ENCODE measurements at places on chromosomes 1 and 21. TPM values are rescaled to one million over a fixed set of nuclear protein-coding genes. Genes with fewer than 3 reads are reported as not detected.

GRCh38 chr1:26824731-26825130, 1.8 kb upstream of the ZDHHC18 start:
- no peak for DNase-seq

DNA sequence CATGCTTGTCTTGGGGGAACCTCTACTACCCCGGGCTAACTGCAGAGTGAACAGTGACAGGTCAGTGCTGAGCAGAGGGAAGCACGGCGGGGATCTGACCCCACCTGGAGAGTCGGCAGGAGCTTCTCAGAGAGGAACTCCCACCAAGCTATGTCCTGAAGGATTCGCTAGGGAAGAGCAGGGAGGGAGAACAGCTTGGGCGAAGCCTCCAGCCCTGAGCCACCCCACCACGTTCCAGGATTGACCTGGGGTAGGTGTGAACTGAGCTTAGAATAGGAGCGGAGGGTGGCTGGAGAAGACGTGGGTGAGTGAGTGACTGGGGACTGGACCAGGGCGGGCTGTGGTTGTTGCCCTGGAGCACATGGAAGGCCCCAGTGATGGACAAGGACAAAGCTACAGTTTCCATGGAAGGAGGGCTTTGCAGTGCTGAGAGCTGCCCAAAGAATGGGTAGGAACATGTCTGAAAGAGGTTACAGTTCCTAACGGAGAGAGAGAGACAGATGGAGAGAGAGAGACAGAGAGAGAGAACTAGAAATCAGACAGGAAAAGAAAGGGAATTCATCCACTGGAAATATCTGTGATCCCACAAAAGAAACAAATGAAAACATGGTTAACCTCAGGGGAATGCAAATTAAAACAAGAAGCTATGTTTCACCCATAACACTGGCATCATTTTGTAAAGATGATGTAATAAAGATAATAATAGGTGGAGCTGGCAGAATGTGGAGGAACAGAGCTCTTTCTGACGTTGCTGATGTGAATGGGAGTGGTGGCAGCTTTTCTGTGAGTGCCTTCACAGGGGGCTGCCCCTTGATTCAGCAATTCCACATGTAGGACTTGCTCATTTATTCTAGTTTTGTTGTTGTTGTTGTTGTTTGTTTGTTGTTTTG, 17.2 kb downstream of the BSND start:
- DNase-seq, result no peak

GRCh38 chr1:47340227-47340626, 6.6 kb downstream of the CMPK1 start:
- DNase-seq, result no peak

- DNase-seq, result no peak
These were observed 10.5 kb downstream of the SLC26A9 start for GRCh38 chr1:205932776-205933175.

- no peak for DNase-seq
These were observed 127.9 kb upstream of the DUSP10 start for GRCh38 chr1:221869779-221870178.

BCAN gene
- not detected for total RNA-seq

TCP10L gene
- total RNA-seq, result 0.51 TPM

HIVEP3 gene
- 6.3 TPM for total RNA-seq

AHDC1 gene
- 32.0 TPM for total RNA-seq

CEP85 gene
- 16.2 TPM for total RNA-seq

RCSD1 gene
- total RNA-seq, result 531 TPM

AUNIP gene
- 0.27 TPM for total RNA-seq

Data from B cell (primary cell).